Stimulated activated CD4-positive, alpha-beta T cell treated with anti-CD3 and anti-CD28 coated beads, Interleukin-2, amount 100 ng/mL, for 48 hours (primary cell): ENCODE measurements at places on chromosomes 7 and 10.

DNA sequence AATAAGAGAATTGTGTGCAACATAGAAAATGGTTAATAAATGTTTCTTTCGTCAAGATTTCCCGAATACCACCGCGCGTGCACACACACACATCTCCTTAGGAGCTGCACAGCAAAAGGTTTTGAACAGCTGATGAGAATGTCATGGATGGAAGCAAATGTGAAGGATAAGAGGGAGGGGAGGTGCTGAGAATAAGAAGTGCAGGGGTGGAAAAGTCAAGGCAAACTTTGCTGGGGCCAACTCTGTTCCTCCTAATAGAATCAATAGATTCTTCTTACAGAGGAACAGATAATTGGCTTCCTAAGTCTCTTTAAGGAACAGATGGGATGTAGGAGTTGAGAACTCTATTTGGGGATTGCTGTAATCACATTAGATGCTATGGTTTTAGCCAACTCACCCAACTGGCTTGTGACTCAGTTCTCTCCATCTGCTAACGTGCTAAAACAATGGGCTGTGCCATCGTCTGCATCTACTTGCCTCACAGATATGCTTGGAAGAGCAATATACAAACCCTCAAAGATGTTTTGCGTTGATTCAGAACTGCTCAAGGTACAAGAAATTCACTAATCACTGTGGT is 408.2 kb upstream of the CELF2 start:
- no peak for DNase-seq

GRCh38 chr10:123019264-123019663 is 10.5 kb downstream of the ACADSB start:
- no peak for DNase-seq

GRCh38 chr10:103550229-103550628 is 56.7 kb downstream of the NEURL1 start:
- DNase-seq = no peak

DNA sequence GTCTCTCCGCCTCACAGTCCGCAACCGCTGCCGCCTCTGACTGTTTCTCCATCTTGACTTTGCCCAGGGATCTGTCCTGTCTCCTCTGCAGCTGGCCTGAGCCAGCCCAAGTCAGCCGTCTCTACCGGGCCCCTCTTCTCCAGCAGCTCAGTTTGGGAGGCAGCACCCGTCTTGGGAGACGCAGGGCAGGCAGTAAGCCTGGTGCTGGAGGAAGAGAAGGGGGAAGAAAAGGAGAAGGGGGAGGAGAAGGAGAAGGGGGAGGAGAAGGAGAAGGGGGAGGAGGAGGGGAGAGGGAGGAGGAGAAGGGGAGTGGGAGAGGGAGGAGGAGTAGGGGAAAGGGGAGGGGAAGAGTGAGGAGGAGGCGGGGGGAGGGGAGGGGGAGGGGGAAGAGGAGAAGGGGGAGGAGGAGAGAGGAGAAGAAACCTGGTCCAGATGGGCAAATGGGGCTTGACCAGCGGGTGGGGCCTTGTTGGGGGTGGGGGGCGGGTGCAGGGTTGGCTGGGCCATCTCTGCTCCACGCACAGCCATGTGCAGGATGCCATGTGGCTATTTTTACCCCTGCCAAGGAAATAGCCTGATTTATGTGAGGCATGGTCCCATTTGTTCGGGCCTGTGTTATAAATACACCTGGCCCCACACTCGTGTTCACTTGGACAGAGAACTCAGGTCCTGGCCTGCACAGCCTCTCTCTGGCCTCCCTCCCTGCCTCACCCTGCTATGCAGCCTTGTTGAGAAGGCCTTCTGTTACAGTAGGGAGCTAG is 35.9 kb upstream of the FZD9 start:
- DNase-seq = no peak

DNA sequence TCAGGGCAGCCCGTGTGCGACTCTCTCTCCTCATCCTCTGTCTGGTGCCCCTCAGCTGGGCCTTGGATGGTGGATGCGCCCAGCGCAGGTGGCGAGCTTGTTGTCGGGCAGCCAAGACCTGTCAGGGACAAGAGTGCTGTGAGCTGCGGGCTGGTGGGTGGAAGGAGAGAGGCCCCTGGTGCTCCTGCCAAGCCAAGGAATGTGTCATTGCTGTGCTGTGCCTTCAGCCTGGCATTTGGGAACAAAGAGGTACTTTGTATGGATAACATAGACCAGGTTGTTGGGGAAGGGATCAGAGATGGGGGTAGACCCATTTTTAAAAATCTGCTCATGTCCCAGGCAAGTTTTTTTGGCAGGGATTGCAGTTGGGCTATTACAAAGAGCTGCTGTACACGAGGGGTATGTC is 120.9 kb downstream of the PKD1L1 start:
- no peak for DNase-seq
